ENCODE measurements at places on chromosomes 1 and 21.
A peak's percentile ranks its signal among the peaks of the same experiment; 100 is the strongest.

GRCh38 chr1:175834597-175834996 is 91.2 kb upstream of the TNR start:
- no peak for DNase-seq

- no peak for DNase-seq
Observed at GRCh38 chr1:109116286-109116685, 2.4 kb downstream of the ELAPOR1 start.

DNA sequence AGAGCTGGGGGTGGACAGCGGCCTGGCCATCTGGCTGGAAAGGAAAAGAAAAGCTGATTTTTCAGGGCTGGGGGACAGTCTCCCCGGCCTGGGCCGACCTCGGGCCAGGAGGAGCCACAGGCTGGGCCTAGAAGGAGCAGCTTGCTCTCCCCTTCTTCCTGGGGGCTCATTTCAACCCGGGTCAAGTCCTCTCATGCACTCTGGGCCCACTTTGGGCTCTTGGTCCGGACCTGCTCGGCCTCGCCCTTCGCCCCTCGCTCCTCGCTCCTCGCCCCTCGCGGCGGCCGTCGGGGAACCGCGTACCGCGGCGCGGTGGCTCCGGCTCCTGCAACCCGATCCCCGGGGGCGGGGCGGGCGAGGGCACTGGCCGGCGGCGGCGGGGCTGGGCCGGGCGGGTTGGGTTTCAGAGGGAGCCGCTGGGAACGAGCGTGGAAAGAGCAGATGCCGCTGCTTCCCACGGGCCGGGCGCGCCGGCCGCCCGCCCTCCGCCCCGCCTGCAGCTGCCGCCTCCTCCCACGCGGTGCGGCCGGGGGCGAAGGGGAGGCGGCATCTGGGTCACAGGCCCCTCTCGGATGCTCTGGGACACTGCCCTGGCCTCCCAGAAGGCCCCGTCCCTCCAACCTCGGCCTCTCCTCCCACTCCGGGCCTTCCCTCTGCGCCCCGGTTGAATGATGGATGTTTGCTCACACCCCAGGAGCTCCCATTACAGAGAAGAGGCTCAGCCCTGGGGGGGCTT is 6.6 kb downstream of the HEYL start:
- DNase-seq, result no peak

- DNase-seq, result no peak
Observed at GRCh38 chr1:183433703-183434102, 15.5 kb upstream of the NMNAT2 start.

- DNase-seq, result no peak
Observed at GRCh38 chr1:218686258-218686657, 341.1 kb downstream of the TGFB2 start.

DNA sequence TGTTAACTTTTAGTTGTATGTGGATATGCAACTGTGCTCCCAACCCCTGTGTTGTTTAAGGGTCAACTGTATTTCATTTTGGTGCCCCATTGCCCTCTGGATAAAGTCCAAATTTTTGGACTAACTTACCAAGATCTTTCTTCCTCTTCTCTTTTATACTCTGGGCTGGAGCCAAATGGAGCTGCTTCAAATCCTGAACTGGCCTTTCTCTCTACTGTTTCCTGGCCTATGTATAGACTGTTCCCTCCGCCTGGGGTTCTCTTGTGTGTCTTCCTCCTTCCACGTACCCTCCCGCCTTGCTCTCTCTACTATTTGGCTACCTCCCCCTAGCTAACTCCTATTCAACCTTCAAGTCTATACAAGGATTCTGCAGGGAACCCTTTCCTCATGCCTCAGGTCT is 8.4 kb upstream of the CDC14A start:
- no peak for DNase-seq

- no peak for DNase-seq
Observed at GRCh38 chr1:38336961-38337360, 290.4 kb upstream of the POU3F1 start.

DNA sequence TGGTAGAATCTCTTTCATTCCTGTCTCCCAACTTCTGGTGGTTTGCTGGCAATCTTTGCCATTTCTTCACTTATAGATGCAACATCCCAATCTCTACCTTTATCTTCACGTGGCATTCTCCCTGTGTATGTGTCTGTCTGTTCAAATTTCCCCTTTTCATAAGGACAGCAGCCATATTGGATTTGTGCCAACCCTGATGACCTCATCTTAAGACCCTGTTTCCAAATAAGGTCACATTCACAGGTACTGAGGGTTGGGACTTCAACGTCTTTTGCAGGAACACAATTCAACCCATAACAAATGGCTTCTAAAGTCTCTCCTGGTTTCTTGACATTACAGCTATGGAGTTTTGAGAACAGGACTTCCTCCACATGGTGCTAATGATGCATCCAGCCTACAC is 84.5 kb upstream of the OLIG2 start:
- DNase-seq, result no peak

DNA sequence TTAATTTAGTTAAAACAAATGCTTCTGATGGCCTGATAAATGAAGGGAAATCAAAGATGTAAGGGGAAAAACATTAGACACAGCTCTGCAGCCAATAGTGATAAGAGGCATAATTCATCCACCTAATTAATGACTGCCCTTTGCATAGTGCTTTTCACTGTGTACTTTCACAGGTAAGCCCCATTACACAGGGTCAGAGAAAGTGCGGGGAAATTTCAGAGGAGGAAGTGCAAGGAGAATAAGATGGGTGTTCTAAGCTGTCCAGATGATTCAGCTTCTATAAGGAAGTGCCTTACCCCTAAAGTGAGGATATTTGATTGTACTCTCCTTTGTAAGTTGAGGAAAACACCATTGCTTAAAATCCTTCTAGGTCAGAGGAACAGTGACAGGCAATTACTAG is 88.0 kb downstream of the NR5A2 start:
- no peak for DNase-seq

- no peak for DNase-seq
Observed at GRCh38 chr1:107357376-107357775, 216.5 kb downstream of the NTNG1 start.

DNA sequence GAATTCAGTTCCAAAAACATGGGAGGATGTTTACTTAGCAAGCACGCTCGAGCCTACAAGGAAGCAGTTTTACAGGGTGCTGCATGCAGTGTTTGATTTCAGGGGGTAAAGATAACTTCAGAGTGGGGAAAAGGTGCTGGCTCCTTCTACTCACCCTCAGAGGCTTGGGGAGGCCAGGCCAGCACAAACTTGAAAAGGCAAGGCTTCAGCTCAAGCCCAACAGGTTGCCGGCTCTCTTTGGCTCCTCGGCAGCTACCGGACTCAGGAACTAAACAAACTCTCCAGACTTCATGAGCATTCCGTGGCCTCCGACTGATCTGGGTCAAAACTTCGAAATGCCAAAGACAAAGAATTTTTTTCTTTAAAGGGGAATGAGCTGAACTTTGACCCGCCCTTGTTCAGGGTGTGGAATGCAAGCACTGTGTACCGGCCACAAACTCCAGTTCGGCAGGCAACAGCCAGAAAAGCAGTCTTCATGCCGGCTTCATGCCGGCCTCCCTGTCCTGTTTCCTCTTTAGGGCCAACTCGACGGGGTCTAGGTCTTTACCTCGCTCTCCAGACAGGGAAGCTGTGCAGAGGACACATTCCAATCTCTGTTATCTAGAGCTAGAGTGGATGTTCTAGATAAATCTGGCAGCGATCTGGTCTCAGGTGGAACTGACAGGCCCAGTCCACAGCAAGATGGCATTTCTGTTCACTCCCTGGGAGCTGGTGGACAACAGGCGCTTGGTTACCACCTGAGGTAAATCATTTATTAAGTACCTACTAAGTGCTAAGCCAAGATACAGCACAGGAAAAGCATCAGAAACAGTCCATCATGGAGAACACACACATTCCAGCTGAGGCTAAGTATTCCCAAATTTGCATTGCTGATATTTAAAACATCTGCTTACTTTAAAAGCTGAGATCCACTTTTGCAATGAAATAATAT is 75.0 kb downstream of the CD46 start:
- no peak for DNase-seq

DNA sequence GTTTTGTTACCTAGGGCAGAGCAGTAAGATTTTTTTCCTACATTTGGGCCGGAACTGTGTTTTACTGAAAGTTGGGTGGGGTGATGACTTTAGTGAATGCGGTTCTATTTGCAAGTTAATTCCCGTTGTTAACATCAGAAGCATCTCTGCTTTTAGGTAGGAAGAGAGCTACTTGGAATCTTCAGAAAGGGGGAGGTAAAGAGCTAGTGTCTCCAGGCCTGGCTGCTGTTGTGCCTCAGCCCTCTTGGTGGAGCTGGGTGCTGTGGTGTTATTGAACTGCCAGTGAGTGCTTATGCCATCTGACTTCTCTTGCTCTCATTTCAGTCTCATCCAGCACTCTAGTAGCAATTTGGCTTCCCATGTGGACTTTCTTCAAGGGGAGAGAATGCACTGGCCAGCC is 3.4 kb downstream of the KDM4A start:
- DNase-seq, result no peak

DNA sequence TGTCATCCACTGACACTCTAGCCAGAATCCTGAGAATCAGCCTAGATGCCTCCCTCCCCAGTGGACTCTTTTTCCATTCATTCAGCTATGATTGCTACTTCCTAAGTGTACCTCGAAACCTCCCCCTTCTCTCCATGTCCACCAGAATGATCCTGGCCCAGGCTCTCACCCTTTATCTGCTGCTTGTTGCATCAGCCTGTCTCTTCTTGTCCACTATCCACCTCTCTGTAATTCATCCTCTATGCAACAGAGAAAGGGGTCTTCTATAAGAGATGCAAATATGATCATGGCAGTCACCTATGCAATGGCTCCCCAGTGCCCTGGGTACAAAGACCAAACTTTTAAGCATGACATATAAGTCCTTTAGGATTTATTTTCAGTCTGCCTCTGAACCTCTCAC is 37.7 kb downstream of the JUN start:
- DNase-seq, result no peak

- no peak for DNase-seq
Observed at GRCh38 chr1:89615676-89616598, 17.0 kb upstream of the LRRC8C start.

GRCh38 chr21:29256126-29256910 is 42.4 kb upstream of the BACH1 start:
- no peak for DNase-seq

DNA sequence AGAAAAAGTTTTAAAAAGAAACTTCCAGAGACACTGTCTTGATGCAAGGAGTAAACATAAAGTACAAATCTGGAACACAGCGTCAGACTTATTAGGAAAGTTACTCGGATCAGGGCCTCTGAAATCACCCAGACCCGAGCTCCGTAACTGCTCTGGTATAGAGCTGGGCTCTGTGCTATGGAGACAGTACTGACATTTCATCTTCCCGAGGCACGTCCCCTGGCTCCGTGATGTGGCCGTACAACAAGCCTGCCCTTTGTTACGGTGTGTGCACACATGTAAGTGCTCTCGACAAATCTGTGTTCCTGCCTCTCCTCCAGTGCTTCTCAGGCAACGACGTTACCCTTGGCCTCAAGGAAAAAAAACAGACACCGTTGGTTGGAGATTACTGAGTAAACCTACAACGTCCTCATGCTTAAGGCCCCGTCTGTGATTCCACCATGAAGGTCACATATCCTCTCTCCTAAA is 107.0 kb upstream of the IRF2BP2 start:
- DNase-seq, result no peak

DNA sequence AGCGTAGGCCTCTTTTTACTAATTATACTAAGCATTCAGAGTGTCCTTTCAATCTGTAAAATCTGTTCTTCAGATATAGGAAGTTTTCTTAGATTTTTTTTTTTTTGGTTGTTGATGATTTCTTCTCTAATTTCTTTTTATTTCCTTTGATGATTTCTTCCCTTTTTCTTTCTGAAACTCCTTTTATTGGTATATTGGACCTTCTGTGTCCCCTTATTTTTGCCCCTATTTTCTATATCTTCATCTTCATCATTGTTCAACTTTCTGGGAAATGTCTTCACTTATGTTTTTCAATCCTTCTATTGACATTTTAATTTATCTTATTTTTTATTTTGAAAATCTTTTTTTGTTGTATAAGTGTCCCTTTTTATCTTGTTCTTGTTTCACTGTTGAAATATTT is 17.2 kb upstream of the SYT14 start:
- no peak for DNase-seq

- no peak for DNase-seq
Observed at GRCh38 chr1:184915463-184916090, 58.7 kb downstream of the NIBAN1 start.

DNA sequence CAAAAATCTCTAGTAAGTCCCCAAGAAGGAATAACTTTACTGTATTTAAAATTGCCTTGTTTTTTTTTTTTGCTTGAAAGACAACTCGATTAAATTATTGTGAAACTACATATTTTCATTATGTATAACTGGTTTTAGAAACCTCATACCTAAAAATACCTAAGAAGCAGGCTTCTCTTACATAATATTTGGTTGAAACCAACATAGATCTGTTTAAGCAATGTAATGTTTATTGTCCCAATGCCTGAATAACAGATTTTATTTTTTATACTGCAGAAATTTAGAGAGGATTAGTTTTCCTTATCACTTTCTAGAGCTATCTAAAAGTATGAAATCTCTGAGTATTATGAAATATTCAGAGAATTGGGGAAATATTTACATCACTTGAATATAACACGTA is 78.5 kb upstream of the CHRM3 start:
- DNase-seq, result no peak

GRCh38 chr1:229285440-229285839 is 14.5 kb downstream of the RAB4A start:
- no peak for DNase-seq

DNA sequence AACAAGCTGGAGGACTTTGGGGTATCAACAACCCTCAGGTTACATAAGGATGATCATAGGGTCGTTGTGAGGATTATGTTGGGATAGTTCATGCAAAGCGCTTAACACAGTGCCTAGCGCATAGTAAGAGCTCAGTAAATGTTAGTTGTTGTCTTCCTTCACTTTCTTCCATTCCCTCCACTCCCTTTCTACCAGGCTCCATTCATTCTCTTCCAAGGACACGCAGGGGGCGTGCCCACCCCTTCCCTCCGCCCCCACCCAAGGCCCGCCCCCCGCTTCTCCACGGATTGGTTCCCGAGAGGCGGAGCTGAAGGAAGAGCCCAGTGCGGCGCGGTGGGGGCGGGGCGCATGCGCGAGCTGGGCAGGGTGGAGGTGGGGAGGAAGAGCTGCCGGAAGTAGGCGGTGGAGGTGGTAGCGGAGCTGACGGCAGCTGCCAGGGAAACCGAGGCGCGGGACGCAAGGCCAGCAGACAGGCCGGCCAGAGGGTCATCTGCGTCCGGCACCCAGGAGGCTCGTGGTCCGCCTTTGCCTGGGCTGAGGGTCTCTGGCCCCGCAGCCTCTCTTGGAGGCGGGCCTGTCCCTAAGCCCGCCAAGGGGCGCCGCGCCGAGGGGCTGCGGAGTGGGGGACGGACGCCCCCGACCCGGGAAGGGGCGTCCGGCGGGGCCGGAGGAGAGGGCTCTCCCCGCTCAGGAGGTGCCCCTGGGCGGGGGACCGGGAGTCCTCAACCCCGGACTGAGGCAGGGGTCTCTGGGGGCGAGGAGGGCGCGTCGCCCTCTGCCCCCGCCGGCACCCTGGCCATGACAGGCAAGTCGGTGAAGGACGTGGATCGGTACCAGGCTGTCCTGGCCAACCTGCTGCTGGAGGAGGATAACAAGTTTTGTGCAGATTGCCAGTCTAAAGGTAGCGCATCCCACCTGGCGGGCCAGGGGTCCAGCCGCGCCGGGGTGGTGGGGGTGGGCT is at the start of gene SMAP2:
SMAP2 (plus strand) TSS at position 405 of the 961 bp plus-strand sequence; CDS start at position 799, 394 bp downstream.
- DNase-seq, result peak; percentile 90
